GM23248 (cell line): ENCODE measurements at places on chromosomes 4 and X.

DNA sequence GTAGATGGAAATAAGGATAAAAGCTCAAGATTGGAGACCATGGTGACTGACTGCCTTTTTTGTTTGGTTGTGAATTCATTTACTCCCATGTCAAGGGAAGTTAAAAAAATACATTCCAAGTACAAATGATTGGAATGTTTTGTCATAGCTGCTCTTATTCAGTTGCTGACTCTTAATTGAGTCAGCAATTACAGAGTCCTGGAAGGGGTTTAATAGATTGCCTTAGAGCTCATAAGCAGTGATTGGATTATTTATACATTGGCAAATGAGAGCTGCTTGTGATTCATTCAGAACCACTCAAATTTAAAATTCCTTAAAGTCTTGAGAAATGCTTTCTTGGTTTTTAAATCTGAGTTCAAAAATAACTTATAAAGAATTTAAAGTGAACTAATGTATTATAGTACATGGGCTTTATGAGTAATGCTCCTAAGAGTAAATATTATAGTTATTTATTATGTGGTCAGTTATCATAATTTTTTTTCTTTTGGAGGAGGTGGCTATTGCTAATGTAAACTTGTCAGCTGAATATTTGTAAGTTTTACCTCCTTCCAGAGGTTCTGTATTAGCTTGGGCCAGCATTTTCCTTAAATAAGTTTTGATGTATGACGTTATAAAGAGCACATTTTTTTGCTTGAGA is 13.6 kb downstream of the JADE1 start:
- peak overlapping the region; percentile 5; the same call in 1 of the 2 replicates for H3K4me3 ChIP-seq
- H3K4me1 ChIP-seq: peaks cover 64% of the 10 kb centered on the region
- DNase-seq: peak; percentile 95

DNA sequence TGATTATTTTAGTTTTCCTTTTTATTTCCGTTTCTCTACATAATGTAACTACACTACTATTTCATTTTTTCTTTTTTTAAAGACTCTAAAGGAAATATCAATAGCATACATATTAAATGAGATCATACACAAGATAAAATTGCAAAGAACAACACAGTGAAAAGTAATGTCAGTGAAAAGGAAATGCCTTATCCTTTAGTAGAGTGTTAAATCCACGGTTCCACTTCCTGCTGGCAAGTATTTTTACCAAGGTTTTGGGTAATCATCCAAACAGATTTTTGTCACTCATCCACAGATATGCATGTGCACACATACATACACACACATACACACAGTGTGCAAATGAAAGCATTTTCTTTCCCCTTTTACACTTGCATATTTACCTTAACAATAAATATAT is 548.9 kb downstream of the PPP4R3C start:
- H3K27ac ChIP-seq: no peak overlapping the region
- no peak overlapping the region for H3K4me3 ChIP-seq
- no peaks in the 10 kb centered on the region for H3K27me3 ChIP-seq
- no peaks in the 10 kb centered on the region for H3K36me3 ChIP-seq
- peaks cover 23% of the 10 kb centered on the region for H3K4me1 ChIP-seq
- DNase-seq: peak; percentile 27

DNA sequence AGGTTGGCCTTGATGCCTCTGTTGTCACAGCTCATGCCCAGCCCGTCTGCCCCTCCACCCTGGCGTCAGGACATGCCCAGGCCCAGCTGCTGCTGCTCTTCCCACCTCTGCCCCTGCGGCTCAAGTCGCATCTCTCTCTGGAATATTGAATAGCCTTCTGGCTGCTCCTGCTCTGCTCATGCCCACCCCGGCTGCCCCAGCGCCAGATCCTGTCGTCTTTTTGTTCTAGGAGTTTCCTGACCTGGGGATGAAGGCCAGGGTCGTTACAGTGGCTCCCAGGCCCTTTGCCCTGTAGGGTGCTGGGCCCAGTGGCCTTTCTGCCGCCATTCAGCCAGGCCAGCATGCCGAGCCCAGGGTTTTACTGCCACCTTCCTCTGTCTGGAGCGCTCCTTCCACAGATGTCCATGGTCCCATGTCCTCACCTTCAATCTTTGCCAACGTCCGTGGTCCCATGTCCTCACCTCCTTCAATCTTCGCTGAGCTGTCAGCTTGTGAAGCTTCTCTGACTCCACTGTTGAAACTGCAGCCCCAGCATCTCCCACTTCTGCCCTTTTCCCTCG is 9.7 kb downstream of the MAEA start:
- no peak overlapping the region for H3K27ac ChIP-seq
- H3K4me1 ChIP-seq: no peaks in the 10 kb centered on the region
- DNase-seq: no peak
- no peaks in the 10 kb centered on the region for H3K36me3 ChIP-seq

GRCh38 chrX:133337250-133337649 is 78.0 kb downstream of the GPC4 start:
- H3K36me3 ChIP-seq: no peaks in the 10 kb centered on the region
- no peaks in the 10 kb centered on the region for H3K27me3 ChIP-seq
- no peak overlapping the region for H3K4me3 ChIP-seq
- no peak for DNase-seq

DNA sequence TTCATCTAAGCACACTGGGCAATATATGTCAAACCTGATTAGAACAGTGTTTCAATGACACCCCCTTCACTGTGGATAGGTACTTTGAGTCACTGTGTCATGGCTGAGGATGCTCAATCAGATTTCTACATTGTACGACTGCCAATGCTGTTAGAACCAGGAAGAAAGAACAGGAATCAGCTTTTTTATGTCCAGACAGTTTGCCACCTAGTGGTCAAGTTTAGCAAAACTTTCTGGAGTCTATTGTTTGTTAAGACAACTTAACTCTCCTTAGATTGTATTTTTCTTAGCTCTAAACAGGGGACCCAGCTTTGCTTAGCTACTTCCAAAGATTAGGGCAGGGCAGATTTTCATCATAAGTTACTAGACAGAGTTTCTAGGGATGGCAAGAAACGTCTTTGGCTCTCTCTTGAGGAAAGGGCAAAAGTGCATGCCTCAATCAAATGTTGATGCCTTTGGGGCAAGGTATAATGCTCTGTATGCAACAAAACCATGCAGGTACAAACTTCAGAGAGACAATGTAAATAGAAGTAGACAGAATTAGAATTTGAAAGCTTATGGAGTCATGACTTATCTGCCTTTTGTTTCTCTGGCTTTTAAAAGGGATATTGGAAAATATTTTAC is 40.5 kb upstream of the BMP3 start:
- DNase-seq: peak; percentile 77
- no peak overlapping the region for H3K27ac ChIP-seq
- no peaks in the 10 kb centered on the region for H3K27me3 ChIP-seq
- H3K4me1 ChIP-seq: no peaks in the 10 kb centered on the region
- H3K36me3 ChIP-seq: no peaks in the 10 kb centered on the region

DNA sequence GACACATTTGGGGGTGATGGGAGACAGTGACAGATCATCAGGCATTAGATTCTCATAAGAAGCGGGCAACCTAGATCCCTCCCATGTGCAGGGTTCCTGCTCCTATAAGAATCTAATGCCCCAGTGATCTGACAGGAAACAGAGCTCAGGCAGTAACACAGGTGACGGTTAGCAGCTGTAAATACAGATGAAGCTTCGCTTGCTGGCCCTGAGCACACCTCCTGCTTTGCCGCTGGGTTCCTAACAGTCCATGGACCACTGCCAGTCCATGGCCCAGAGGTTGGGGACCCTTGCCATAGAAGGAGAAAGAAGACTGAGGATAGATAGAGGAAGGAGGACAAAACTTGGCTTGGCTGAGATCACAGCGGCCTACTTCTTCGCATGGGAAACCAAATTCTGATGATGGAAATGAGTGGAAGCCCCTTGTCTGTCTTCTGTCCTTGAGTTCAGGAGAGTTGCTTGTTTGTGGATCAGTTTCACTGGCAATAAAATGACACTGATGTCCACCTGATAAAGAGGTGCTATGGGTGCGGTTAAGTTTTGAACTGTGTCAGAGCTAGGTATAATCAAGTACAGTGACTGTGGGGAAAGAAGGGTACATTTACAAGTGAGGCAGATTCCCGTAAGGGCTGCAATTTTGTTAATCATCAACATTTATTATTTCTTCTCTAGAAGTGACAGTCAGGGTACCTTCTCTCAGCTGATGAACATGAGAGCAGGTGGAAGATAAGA is 1.7 kb upstream of the TIFA start:
- no peak overlapping the region for H3K27ac ChIP-seq
- H3K27me3 ChIP-seq: no peaks in the 10 kb centered on the region
- no peak overlapping the region for H3K4me3 ChIP-seq

DNA sequence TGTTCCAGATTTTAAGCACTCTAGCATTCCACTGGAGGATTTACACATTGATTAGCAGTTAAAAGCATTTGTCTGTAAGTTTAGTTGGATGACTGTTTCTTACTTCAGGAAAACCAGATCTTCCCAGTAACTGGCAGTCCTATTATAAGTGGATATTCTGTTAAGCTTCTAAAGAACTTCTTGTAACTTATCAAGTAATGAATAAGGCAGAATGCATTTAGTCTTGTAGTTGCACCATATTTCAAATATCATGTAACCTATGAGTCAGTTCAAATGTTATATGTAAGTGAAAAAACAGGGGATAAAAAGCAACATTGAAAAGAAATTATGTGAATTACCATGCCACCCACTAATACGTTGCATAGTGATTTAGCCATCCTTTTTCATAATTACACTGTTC is 30.2 kb upstream of the TENM3 start:
- no peaks in the 10 kb centered on the region for H3K27me3 ChIP-seq
- H3K4me1 ChIP-seq: no peaks in the 10 kb centered on the region; the same call in 1 of the 2 replicates
- H3K27ac ChIP-seq: no peak overlapping the region
- no peak overlapping the region for H3K4me3 ChIP-seq

DNA sequence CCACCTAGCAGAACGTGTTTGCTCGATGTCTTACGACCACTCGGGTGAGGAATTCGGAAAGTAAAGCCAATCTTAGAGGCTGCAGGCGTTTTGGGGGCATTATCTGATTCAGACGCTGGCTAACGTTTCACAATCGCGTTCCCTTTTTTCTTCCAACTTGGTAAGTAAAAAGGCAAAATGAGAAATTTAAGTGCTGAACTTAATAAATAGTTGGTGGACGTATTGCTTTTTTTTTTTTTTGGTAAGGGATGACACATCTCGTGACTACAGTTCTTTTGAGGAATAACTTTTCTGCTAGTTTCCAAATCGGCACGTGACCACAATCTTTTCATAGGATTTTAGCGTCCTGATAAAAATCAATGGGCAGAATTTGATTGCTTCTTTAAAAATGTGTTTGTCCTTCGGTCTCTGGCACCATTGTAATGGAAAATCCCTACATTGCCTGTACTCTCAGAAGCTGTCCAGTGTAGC is 848 bp downstream of the RAB9A start:
- no peaks in the 10 kb centered on the region for H3K27me3 ChIP-seq
- H3K4me1 ChIP-seq: peaks cover 24% of the 10 kb centered on the region

DNA sequence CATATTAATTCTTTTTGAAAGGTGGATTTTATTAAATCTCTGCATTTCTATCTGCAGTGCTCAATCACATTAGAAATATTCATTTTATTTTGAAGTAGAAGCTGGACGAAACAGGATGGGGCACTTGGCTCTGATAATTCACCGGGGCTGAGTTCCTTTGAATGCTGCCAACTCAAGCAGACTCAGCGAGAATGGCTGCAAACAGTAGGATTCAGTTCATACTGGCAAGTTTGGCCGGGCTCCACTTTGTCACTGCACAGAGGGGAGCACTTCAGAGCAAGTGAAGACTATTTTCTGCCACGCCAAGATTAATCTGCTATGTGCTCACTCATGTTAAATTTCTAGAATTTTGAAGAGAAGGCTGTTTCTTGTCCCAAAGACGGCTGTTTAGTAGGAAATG is 30.7 kb upstream of the KLHL8 start:
- H3K27ac ChIP-seq: no peak overlapping the region
- no peaks in the 10 kb centered on the region for H3K27me3 ChIP-seq
- H3K36me3 ChIP-seq: no peaks in the 10 kb centered on the region

- no peak for DNase-seq
- no peaks in the 10 kb centered on the region for H3K36me3 ChIP-seq
- H3K27me3 ChIP-seq: peaks cover 3% of the 10 kb centered on the region
- no peak overlapping the region for H3K4me3 ChIP-seq
- no peaks in the 10 kb centered on the region for H3K4me1 ChIP-seq
Measured at GRCh38 chr4:81506731-81507130, 35.0 kb upstream of the RASGEF1B start.

DNA sequence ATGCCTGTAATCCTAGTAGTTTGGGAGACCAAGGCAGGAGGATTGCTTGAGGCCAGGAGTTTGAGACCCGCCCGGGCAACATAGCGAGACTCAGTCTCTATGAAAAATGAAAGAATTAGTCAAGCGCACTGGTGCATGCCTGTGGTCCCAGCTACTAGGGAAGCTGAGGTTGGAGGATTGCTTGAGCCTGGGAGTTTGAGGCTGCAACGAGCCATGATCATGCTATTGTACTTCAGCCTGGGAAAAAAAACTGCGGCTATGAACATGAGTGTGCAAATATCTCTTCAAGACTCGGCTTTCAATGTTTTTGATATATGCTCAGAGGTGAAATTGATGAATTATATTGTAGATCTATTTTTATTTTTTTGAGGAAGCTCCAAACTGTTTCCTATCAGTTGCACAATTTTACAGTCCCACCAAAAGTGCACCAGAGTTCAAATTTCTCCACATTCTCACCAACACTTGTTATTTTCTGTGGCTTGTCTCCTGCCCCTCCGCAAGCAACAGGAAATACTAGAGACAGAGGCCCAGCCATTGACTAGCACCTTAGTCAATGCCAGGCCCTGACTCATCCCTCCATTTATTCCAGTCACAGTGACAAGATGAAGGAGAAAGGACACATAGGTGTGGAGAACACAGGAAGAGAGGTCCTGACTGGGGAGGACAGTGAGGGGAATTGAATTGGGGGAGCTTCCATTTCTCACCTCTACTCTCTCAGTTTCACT is 33.1 kb upstream of the ZNF41 start:
- peak; percentile 54 for DNase-seq
- H3K27me3 ChIP-seq: no peaks in the 10 kb centered on the region
- H3K36me3 ChIP-seq: no peaks in the 10 kb centered on the region
- peak overlapping the region; percentile 85 for H3K27ac ChIP-seq
- H3K4me1 ChIP-seq: peaks cover 29% of the 10 kb centered on the region

GRCh38 chr4:40375620-40376019 is 40.5 kb downstream of the CHRNA9 start:
- H3K4me1 ChIP-seq: no peaks in the 10 kb centered on the region
- no peak overlapping the region for H3K4me3 ChIP-seq
- no peaks in the 10 kb centered on the region for H3K27me3 ChIP-seq
- no peaks in the 10 kb centered on the region for H3K36me3 ChIP-seq
- no peak for DNase-seq
- H3K27ac ChIP-seq: no peak overlapping the region

DNA sequence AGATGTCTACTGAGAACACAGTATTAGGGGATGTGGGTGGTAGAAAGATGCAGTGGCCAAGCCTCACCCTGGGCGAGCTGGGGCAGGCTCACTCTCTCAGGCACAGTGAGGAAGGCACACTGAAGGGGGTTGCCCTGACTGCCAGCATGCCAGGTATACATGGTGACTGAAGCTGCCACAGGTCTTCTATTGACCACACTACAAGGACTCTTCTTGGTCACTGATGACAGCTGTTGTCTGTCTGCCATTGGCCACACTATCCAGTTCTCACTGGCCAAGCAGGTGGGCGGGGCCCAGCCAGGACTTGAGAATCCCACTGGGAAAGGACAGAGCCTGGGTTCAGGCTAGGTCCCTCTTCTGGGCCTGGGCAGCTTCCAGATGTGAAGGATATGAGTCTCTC is 39.7 kb upstream of the TBC1D14 start:
- no peaks in the 10 kb centered on the region for H3K4me1 ChIP-seq
- no peak for DNase-seq
- H3K27me3 ChIP-seq: no peaks in the 10 kb centered on the region
- no peak overlapping the region for H3K27ac ChIP-seq

GRCh38 chrX:115940348-115940747 is 230.2 kb upstream of the AGTR2 start:
- no peaks in the 10 kb centered on the region for H3K4me1 ChIP-seq
- DNase-seq: no peak
- H3K4me3 ChIP-seq: no peak overlapping the region
- no peaks in the 10 kb centered on the region for H3K36me3 ChIP-seq
- H3K27me3 ChIP-seq: no peaks in the 10 kb centered on the region
